ENCODE measurements at places on chromosomes 5 and 9.

- DNase-seq = no peak
Measured at GRCh38 chr5:16585041-16585667, 31.6 kb downstream of the RETREG1 start.

- DNase-seq = no peak
Measured at GRCh38 chr9:129860653-129861446, 25.6 kb downstream of the USP20 start.

DNA sequence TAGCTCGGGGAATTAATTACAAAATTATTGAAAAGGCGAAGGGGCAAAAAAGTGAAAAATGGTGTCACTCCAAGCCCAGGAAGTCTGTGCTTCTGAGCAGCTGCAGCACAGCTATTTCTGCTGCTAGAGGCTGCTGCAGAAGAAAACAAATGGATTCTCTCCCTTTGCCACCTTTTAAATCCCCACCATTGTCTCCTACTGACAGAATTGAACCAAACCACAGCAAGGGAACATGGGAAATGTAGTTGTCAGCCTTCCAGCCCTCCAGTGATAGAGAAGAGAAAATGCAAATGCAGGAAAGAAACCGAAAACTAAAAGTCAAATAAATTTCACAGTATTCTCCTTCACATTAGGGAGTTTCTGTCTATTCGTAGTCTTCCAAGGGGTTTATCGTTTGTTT, 33.4 kb upstream of the CDC42SE2 start:
- no peak for DNase-seq

DNA sequence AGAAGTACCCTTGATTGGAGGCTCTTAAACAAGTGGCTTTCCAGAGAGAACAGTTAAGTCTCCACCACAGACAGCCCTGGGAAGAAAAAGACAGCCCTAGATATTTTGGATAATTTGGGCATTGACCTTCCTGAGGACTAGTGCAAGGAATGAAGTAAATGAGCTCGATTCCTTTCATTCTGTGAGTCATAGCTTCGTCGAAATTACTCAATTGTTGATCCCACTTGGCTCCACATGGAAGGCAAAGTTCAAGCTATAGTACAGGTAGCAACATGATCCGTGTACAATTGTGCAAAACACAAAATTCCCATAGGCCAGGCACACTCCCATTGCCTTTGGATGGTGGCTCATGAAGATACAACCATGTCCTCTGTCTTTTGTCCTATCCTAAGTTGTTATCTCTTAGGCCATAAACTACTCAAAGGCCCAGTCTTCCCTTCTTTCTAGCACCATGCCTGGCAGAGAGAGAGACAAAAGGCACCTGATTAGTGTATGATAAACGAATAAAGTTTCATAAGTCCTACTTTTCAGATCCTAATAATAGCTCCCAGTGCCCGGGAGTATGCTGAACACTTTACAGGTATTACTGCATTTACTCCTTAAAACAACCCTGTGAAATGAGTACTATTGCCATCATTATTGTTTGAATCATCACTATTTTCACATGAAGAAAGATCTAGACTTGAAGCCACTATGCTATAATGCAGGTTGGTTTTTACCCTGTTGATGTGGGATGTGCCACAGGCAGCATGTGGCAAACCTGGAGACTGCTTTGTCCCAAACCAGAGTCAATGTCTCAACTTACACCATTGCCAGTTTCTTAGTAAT, 116.7 kb upstream of the RANBP3L start:
- DNase-seq = no peak

DNA sequence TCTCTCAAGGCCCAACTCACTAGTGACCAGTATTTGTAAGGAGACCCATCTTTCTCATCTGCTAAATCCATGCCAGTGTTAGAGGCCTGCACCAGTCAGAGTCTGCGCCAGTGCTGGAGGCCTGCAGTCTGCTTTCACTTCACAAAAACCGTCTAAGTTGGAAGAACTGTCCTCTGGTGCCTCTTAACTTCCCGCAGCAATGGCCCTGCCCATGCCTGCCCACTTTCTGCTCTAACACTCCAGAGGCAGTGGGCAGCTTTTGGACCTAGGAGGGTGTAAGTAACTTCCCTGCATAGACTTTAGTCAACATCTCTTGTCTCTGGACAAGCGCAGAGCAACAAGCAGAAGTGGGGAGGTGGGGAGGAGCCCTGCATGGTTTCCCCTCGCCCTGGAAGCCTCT, 152.9 kb downstream of the AUH start:
- no peak for DNase-seq

DNA sequence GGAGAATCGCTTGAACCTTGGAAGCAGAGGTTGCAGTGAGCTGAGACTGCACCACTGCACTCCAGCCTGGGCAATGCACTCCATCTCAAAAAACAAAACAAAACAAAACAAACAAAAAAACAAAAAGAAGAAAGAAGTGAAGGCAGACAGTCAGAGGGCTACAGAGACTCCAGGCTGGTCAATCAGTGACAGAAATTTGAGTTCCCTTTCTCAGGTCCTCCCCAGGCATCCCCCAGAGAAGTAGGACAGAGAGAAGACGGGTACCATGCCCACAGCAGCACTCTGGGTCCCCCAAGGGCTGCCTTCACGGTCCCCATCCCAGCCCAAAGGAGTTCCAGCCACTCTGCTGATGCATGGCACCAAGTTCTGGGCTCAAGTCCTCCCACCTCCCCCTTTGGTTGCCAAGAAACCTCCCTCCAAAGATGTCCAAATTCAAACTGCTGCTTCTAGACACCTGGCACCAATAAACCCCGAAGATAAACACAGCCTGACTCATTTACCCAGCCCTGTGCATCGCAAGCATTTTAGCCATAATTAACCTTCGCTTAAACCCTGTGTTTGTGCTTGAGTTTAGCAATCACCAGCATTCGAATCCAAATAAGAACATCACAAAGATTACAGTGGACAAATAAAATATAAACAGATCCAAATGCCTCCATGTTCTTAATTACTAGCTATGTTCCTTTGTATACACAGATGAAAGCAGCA, 24.0 kb downstream of the SEMA4D start:
- DNase-seq = no peak

- DNase-seq = no peak
Measured at GRCh38 chr9:96460882-96461281, 10.9 kb downstream of the HABP4 start.

Data from CD4-positive, alpha-beta T cell treated with Interleukin-15 for 1 hour (primary cell).